ENCODE measurements at places on chromosomes 16 and 17. TPM values are rescaled to one million over a fixed set of nuclear protein-coding genes. Genes with fewer than 3 reads are reported as not detected.

The SDR42E2 gene
- 0.05 TPM for total RNA-seq

The GFAP gene
- 0.19 TPM for total RNA-seq

The SLFN11 gene
- total RNA-seq = 34.7 TPM

The RASD1 gene
- total RNA-seq = 13.0 TPM

The ATP1B2 gene
- 0.05 TPM for total RNA-seq

The REXO5 gene
- total RNA-seq = 11.1 TPM

The EVPLL gene
- total RNA-seq = 4.3 TPM

The RABEP1 gene
- total RNA-seq = 45.4 TPM

The NPIPB13 gene
- 0.66 TPM for total RNA-seq

- no peaks in the 10 kb centered on the region for H3K36me3 ChIP-seq
- no peak overlapping the region for H3K4me3 ChIP-seq
- DNase-seq = no peak
- H3K4me1 ChIP-seq = peaks cover 10% of the 10 kb centered on the region
- H3K27me3 ChIP-seq = peaks cover 18% of the 10 kb centered on the region
Observed at GRCh38 chr17:81030741-81031565, 4.0 kb upstream of the BAIAP2 start.

GRCh38 chr16:85662482-85662812 lies 26.3 kb downstream of the GINS2 start:
- peaks cover 94% of the 10 kb centered on the region for H3K36me3 ChIP-seq
- DNase-seq = no peak
- no peak overlapping the region for H3K27ac ChIP-seq
- H3K27me3 ChIP-seq = no peaks in the 10 kb centered on the region

DNA sequence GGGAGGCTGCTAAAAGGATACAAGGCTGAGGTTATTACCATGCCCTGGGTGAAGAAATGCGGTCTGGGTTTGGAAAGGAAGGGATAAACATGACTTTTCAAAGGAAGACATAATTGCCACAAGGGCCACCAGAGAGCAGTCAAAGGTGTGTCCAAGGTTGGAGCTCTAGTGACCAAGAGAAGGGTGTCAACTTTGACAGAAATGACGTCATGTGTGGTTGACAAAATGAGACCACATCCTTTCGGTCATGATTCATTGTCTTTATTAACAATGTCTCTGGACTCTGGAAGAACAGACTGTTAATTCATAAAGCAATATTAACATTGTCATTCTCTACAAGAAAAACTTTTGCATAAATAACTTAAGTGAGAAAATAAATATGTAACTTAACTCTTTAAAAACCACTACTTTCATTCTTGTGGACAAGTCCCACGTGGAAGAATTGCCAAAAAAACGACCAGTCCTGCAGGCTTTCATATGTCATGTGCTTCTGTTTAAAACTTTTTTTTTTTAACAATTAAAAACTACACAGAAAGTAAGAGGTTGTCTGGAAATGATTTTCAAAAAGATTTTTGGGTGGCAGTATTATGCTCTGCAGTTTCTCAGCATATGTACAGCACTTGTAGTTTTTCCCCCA lies 5.0 kb downstream of the SOST start:
- no peaks in the 10 kb centered on the region for H3K4me1 ChIP-seq
- no peak overlapping the region for H3K4me3 ChIP-seq
- no peak overlapping the region for H3K27ac ChIP-seq
- no peaks in the 10 kb centered on the region for H3K36me3 ChIP-seq

- no peak overlapping the region for H3K4me3 ChIP-seq
- H3K27ac ChIP-seq = no peak overlapping the region
- DNase-seq = no peak
- no peaks in the 10 kb centered on the region for H3K4me1 ChIP-seq
- no peaks in the 10 kb centered on the region for H3K36me3 ChIP-seq
Observed at GRCh38 chr17:65973237-65973636, 218.7 kb downstream of the CEP112 start.

- H3K4me3 ChIP-seq = no peak overlapping the region
- H3K27ac ChIP-seq = no peak overlapping the region
- no peaks in the 10 kb centered on the region for H3K27me3 ChIP-seq
- H3K4me1 ChIP-seq = no peaks in the 10 kb centered on the region
Observed at GRCh38 chr16:66389256-66390176, 23.0 kb downstream of the CDH5 start.

- no peaks in the 10 kb centered on the region for H3K4me1 ChIP-seq
- no peaks in the 10 kb centered on the region for H3K27me3 ChIP-seq
- H3K4me3 ChIP-seq = no peak overlapping the region
- no peak overlapping the region for H3K27ac ChIP-seq
- no peak for DNase-seq
- H3K36me3 ChIP-seq = no peaks in the 10 kb centered on the region
Observed at GRCh38 chr16:54996186-54996585, 65.5 kb downstream of the IRX5 start.

DNA sequence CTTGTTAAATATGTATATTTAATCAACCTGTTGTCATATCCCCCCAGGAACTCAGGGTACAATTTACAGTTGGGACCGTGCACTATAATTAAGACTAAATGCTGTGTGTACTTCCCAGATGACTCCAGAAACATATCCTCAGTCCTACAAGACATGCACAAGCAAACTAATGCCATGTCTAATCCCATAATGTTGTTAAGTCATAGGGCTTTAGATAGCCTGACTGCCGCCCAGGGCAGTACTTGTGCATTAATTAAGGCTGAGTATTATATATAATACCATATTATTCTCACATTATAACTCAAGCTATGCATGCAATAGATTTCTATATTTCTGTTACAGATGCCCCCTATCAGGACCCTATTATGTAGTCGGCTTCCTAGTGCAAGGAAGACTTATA lies 20.1 kb upstream of the CPHXL start:
- no peak overlapping the region for H3K27ac ChIP-seq
- no peaks in the 10 kb centered on the region for H3K27me3 ChIP-seq
- no peak for DNase-seq

DNA sequence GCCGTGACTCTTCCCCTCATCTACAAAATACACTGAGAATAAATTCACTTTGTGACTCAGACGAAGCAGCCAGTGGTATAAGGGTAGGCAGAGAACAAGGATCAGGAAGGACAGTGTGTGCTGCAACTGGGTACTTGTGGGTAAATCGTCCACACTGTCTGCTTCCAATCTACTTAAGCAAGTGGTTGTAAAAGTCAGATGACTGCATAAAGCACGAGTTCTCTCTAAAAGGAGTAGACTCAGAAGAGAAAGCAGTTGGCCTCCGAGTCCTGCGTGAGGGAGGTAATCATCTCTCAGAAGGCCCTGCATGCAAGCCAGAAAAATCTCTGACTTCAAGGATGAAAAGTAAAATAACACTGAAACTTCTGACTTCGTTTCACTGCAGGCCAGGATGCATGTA lies 43.1 kb downstream of the ANKFY1 start:
- H3K4me1 ChIP-seq = no peaks in the 10 kb centered on the region
- H3K4me3 ChIP-seq = no peak overlapping the region
- no peak overlapping the region for H3K27ac ChIP-seq
- H3K36me3 ChIP-seq = peaks cover 29% of the 10 kb centered on the region
- no peak for DNase-seq

DNA sequence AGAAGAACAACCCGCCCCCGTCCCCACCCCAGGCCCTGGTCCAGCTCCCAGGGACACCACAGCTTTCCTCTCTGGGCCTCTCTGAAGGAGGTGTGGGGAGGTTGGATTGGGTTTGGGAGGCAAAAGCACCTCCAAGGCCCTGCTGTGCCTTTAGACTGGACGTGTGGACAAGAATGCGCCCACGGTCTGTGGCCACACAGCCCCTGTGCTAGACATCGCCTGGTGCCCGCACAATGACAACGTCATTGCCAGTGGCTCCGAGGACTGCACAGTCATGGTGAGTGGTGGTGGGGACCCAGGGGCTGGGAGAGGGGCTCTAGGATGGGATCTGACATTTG lies 3.0 kb downstream of the CORO1A start:
- peak overlapping the region; percentile 65 for H3K4me3 ChIP-seq
- DNase-seq = no peak
- H3K36me3 ChIP-seq = peaks cover 38% of the 10 kb centered on the region
- H3K4me1 ChIP-seq = peaks cover 48% of the 10 kb centered on the region
- no peaks in the 10 kb centered on the region for H3K27me3 ChIP-seq
- peak overlapping the region; percentile 99 for H3K27ac ChIP-seq

DNA sequence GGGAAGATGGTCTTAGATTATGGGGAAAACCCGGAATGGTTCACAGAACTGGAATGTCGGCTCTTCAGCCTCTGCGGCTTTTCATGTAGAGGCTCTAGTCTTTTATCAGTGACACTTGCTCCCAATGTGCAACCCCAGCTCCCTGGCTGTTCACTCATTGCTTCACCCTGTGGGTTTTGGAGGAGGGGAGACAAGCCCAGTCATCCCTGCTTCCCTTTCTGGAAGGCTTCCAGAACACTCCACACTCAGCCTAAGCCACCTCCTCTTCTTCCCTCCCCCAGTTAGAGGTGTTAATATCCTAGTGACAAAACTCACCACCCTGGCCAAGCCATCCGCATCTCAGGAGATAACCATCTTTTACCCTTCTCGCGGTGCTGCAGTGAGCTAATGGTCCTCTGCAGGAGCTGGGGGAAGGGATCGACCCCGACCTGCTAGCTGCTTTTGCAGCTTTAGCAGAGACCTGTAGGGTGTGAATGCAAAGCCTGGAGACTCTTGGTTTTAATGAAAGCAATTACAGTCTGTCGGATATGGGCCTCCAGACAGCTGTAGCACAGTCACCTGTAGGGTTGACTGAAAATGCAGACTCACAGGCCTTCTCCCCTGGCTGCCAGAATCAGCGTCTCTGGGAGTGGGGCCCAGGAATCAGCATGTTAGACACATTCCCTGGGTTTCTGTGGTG lies 24.3 kb upstream of the LASP1NB start:
- H3K36me3 ChIP-seq = peaks cover 44% of the 10 kb centered on the region
- DNase-seq = no peak
- no peaks in the 10 kb centered on the region for H3K27me3 ChIP-seq
- peak overlapping the region; percentile 55 for H3K27ac ChIP-seq
- H3K4me1 ChIP-seq = peaks cover 56% of the 10 kb centered on the region
- H3K4me3 ChIP-seq = no peak overlapping the region

DNA sequence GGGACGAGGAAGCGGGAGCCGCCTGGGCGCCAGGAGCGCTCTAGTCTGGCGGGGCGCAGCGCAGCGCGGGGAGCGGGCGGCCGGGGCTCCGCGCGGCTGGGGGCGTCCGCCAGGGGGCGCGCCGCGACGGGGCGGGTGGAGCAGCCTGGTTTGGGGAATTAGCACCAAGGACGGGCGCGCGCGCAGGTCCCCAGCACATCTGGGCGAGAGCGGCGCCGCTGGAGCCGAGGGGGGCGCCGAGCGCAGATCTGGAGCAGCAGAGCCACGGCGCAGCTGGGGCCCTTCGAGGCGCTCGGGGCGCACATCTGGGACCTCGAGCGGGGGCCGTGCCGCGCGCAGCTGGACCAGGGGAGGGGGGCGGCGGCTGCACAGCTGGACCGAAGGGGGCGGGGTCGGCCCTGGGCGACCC lies at the start of gene NXPH3:
Gene NXPH3, plus strand, starts transcription at position 193 of the 409 bp plus-strand sequence. CDS start 349 bp downstream, outside the sequence.
- H3K4me1 ChIP-seq = no peaks in the 10 kb centered on the region
- H3K27me3 ChIP-seq = peaks cover 70% of the 10 kb centered on the region
- H3K36me3 ChIP-seq = no peaks in the 10 kb centered on the region
- H3K27ac ChIP-seq = no peak within 1 kb of the TSS
- DNase-seq = no peak

- DNase-seq = no peak
- no peak overlapping the region for H3K27ac ChIP-seq
- peaks cover 60% of the 10 kb centered on the region for H3K27me3 ChIP-seq
- no peak overlapping the region for H3K4me3 ChIP-seq
- H3K36me3 ChIP-seq = no peaks in the 10 kb centered on the region
- H3K4me1 ChIP-seq = peaks cover 5% of the 10 kb centered on the region
Observed at GRCh38 chr17:48530208-48530886, 464 bp downstream of the HOXB1 start.

DNA sequence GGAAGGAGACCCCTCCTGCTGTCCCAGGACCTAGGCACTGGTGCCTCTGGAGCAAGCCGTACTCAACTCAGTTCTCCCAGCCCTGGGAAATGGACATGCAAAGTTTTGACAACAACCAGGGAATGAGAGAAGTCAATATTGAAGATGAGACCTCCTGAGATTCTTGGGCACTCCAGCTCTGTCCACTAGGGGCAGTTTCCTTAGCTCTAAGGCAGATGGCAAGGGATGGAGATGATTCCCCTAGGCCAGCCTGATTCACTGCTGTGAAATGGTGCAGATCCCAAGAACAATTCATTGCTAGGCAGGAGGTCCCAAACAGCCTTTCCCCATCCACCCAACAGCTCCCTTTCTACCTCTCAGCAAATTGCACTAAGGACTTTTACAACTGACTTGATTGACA lies 20.5 kb upstream of the SDR42E2 start:
- no peak overlapping the region for H3K27ac ChIP-seq
- H3K4me1 ChIP-seq = peaks cover 3% of the 10 kb centered on the region
- H3K27me3 ChIP-seq = peaks cover 2% of the 10 kb centered on the region

- no peak overlapping the region for H3K4me3 ChIP-seq
- H3K36me3 ChIP-seq = no peaks in the 10 kb centered on the region
- no peaks in the 10 kb centered on the region for H3K4me1 ChIP-seq
- H3K27me3 ChIP-seq = peaks cover 17% of the 10 kb centered on the region
Observed at GRCh38 chr16:6484935-6485334, 847.7 kb upstream of the RBFOX1 start.

DNA sequence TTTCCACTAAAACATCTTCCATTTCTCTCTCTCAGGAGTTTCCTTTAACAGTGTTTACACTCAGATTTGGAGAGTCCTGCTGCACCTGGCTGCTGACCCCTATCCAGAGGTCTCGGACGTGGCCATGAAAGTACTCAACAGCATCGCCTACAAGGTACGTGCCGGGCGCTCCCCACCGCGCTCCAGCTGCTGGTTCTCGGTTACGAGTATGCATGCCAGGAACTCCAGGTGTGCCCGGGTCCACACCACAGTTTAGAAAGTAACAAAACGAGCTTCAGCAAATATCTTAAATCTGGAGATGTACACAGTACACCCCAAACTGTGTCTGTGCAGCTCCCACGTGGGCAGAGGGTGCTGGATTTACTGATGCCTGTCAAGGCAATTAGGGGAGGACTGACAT lies 82.9 kb upstream of the CHMP6 start:
- no peak overlapping the region for H3K4me3 ChIP-seq
- no peaks in the 10 kb centered on the region for H3K27me3 ChIP-seq
- no peak for DNase-seq
- peaks cover 66% of the 10 kb centered on the region for H3K36me3 ChIP-seq
- H3K27ac ChIP-seq = no peak overlapping the region

- no peak overlapping the region for H3K4me3 ChIP-seq
- no peak overlapping the region for H3K27ac ChIP-seq
- H3K4me1 ChIP-seq = no peaks in the 10 kb centered on the region
- H3K27me3 ChIP-seq = no peaks in the 10 kb centered on the region
- DNase-seq = no peak
Observed at GRCh38 chr17:3049705-3050295, 13.6 kb downstream of the OR1D5 start.

DNA sequence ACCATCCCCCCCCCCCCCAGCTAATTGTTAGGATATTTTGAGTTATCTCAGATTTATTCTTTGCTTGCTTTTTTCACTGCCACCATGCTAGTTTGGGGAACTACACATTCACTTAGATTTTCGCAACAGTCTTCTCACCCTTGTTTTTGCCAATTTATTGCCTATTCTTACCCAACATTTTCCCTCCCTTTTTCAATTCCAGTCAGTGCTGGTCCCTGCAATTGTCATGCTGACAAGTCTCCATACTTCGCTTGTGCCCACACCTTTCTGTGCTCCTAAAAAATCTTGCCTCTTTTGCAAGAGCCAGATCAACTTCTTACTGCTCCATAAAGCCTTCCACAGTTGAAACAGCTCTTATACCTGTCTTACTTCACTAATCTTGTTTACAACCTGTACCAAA lies 16.3 kb downstream of the TNRC6A start:
- H3K27ac ChIP-seq = no peak overlapping the region
- H3K4me1 ChIP-seq = no peaks in the 10 kb centered on the region
- H3K4me3 ChIP-seq = no peak overlapping the region
- H3K36me3 ChIP-seq = peaks cover 5% of the 10 kb centered on the region

Data from thymus (tissue), 14 donors.